ENCODE measurements at places on chromosomes 4 and X.
A peak's percentile ranks its signal among the peaks of the same experiment; 100 is the strongest.

DNA sequence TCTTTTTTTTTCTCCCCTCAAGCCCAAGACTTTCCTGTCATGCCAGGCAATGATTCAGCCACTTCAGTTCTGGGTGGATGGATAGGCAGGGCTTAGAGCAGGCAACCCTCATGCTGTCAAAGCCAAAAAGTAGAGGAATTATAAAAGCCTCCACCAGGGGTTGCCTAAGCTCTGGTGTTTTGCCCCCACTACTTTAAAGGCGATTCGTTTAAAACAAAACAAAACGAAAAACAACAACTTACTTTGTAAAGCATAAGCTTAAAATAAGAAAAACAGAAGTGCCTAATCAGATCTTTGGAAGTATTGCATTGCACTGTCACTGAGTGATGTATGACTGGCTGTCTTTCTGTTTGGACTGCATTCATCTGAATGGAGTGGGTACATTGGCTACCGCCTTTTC is 5.3 kb upstream of the IDS start:
- peak; percentile 20 for DNase-seq

- DNase-seq, result no peak
These were observed 14.8 kb downstream of the SOWAHB start for GRCh38 chr4:76883147-76883546.

DNA sequence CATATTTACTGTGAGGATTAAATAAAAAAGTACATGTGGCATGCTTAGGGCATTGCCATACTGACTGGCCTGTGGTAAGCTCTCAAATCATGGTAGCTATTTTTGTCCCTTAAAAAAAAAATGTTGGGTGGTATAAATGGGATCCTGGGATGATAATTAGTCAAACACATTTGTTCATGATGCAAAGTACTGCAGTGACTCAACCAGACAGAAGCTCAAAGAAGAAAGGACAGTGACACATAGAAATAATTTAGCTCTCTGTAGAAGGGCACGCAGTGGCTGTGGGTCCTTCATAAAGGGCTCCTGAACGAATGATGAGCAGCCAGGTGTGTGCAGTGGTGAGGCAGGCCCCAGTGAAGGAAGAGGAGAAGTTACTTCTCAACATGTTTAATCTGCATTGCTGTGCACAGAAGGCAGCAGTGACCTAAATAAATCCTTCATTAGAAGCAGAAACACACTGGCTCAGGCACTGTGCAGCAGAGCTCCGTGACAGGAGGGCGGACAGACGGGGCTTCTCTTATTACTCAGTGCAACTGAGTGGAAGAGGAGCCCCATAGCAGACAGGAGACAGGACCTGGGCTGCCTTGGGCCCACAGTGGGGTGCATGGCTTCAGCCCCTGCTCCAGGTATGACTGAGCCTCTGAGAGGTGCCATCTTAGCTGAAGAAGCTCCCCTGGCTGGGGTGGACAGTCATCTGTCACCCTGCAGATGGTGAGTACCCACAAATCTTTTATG is 20.3 kb downstream of the HS3ST1 start:
- DNase-seq, result no peak

GRCh38 chr4:178142724-178143123 is 700.5 kb upstream of the AGA start:
- DNase-seq, result no peak

- DNase-seq, result no peak
These were observed 109.6 kb downstream of the SHROOM4 start for GRCh38 chrX:50704360-50704759.

GRCh38 chr4:42515156-42515884 is 118.0 kb downstream of the SHISA3 start:
- no peak for DNase-seq

- no peak for DNase-seq
These were observed 40.5 kb upstream of the RELL1 start for GRCh38 chr4:37726666-37727065.

DNA sequence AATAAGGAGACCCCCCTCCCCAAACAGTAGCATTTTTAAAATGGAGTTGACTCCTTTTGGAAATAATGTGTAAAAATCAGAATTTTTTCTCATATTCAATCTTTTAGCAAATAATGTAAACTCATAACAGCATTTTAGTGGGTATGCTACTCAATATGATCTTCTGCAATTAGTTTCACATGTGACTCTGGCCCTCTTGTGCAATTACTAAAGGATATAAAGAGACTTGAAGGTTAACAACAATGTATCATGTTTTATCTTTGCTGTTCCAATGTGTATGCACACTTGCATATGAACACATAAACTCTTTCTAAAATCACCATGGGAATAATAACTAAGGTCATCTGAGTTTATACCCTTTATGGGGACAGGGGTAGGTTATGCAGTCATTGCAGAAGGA is 39.9 kb upstream of the RXFP1 start:
- DNase-seq, result no peak

DNA sequence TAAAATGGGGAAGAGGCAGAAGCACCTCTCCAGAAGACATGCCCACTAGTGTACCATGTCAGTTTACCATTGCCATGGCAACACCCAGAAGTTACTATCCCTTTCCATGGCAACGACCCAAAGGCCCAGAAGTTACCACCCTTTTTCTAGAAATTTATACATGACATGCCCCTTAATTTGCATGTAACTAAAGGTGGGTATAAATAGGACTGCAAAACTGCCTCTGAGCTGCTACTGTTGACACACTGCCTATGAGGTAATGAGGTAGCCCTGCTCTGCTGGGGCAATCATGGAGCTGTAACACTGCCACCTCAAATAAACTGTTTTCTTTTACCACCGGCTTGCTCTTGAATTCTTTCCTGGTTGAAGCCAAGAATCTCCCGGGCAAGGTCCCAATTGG is 13.9 kb upstream of the BEX4 start:
- no peak for DNase-seq

- no peak for DNase-seq
These were observed 35.4 kb upstream of the HPSE start for GRCh38 chr4:83369831-83370639.

GRCh38 chr4:109979920-109980717 is 67.4 kb downstream of the EGF start:
- DNase-seq, result no peak

- no peak for DNase-seq
These were observed 130.1 kb downstream of the PDE5A start for GRCh38 chr4:119498527-119498926.

GRCh38 chrX:41329101-41329500 is 4.9 kb upstream of the DDX3X start:
- DNase-seq, result no peak

- DNase-seq, result peak; percentile 90
These were observed at the start of gene DGKQ for GRCh38 chr4:973431-974397. Gene DGKQ, minus strand, starts transcription at chr4:973569. Its CDS starts 87 bp downstream, at chr4:973482.

GRCh38 chr4:16914208-16914607 is 15.8 kb upstream of the LDB2 start:
- no peak for DNase-seq

DNA sequence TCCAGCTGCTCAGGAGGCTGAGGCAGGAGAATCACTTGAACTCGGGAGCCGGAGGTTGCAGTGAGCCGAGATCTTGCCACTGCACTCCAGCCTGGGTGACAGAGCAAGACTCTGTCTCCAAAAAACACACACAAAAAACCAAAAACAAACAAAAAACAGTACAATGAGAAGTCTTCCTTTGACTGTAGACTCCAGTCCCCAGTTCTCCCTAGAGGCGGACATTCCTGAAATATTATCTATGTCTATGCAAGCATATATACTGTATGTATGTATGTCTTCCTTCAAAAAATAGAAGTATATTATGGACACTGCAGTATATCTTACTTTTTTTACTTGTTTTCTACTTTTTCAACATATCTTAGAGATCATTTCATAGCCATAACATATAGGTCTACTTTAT is 10.2 kb upstream of the FGF2 start:
- DNase-seq, result no peak

DNA sequence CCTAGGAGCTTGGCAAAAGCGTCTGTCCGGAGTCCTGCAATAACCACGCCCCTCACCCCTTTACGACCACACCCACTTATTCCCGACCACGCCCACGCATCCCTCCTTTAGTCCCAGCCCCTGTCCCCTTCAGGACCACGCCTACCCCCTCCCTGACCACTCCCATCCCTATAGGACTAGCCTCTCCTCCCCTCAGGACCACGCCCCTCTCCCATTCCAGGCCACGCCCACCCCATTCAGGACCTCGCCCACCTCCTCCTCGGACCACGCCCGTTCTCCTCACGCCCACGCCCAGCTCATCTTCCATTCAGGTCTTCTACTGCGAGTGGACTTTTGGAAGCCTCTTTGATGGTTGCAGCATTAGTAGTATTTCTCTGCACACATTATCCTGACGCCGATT is 131.2 kb upstream of the STX18 start:
- DNase-seq, result no peak

GRCh38 chrX:13398839-13399238 is 79.0 kb upstream of the ATXN3L start:
- no peak for DNase-seq

GRCh38 chr4:59238212-59238611 is 1961.9 kb upstream of the ADGRL3 start:
- DNase-seq, result no peak

GRCh38 chrX:154431341-154431740 is 2.9 kb downstream of the ATP6AP1 start:
- DNase-seq, result no peak

GRCh38 chr4:6695660-6696610 is 2.3 kb downstream of the S100P start:
- peak; percentile 76 for DNase-seq

- no peak for DNase-seq
These were observed 23.4 kb downstream of the WDR1 start for GRCh38 chr4:10093271-10093621.

- no peak for DNase-seq
These were observed 283.9 kb downstream of the ANKRD50 start for GRCh38 chr4:124428648-124429047.

DNA sequence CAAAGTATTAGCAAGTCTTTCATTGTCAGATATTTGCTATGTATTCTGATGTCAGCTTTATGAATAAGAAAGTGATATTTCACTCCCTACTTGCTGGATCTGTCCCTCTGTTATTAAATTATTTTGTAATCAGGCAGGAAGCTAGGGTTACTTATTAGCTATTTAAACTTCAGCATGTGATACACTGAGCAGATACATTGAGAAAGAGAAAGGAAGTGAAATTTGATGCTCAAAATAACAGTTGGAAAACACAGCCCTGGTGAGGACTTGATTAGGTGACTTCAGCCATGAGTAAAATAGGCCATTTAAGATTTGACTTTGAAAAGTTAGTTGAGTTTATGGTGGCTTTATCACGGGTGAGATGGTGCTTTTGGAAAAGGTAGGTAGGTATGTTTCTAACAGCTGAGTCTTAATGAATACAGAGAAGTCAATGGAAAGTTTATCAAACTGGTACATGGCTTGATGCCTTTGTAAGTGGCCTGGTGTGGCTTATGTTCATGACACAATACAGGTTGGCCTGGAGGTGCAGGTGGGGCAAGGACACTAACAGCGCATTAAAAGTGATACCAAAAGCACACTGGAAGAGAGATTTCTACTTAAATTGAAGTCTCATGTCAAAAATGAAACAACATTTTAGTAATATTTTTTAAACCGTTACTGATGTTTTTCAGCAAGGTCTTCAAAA is 321.2 kb upstream of the SPOCK3 start:
- DNase-seq, result no peak

- DNase-seq, result no peak
These were observed 284.6 kb upstream of the GATB start for GRCh38 chr4:152045449-152045806.

DNA sequence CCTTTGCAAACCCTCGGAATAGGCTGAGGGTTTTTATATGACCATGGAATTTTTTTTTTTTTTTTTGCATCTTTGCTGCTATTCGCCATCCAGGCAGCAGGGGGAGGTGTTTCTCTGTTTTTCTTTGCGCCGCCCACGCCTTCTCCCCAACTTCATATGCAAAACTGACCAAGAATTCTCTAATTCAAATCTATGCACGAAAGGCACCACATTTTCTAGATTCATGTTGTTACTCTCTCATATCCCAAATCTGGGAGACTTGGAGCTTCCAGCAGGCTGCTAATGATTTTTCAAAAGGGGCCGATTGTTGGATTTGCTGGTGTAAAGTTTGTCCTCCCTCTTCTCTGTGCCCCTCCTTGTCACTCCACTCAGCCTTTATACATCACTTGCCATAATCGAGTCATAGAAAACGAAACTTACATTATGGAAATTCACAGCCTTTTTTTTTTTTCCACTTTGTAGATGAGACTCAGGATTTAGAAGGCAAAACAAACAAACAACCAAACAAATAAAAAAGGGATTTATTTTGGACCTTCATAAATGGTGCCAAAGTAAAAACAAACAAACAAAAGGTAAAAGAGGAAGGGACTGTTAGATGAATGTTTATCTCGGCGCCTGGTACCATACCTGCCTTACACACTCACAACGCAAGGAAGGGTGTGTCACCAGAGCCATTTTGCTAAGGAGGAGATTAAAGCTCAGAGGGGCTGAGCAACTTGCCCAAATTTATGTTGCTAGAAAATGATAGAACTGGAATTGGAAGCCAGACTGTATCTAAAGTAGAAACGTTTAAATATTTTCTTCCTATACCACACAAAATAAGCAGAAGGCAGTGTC is 29.3 kb upstream of the BOD1L1 start:
- peak; percentile 57 for DNase-seq

GRCh38 chrX:133746593-133746992 is 238.8 kb downstream of the GPC3 start:
- DNase-seq, result no peak

DNA sequence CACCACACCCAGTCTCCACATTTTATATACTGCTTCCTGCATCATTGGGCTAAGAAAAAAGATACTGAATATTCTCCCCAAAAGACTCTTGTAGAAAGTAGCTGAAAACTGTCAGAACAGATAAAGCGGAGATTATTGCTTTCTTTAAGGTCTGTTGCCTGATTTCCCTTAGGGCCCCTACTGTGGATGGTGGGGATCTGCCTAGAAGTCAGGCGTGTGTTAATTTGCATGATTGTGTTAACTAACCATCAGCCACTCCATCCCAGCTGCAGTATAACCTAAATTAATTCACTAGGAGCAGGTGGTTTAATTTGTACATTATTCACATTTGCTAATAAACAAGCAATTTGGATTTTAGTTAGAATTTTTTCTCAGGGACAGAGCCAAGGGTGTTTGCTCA is 360.3 kb downstream of the FBXW7 start:
- DNase-seq, result no peak

DNA sequence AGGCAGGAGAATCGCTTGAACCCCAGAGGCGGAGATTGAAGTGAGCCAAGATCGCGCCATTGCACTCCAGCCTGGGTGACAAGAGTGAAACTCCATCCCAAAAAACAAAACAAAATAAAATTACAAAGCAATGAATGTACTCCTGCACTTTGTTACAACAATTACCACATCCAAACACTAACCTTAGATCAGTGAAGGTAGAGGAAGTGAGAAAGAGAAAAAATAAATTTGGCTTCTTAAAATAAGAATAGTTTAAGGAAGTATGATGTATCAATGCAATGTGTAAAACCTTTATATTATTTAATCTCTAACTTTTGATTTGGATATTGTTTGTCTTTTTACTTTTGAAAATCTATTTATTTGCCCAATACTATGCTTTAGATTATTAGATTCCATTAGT is 21.7 kb upstream of the CSN1S1 start:
- DNase-seq, result no peak

- DNase-seq, result no peak
These were observed 117.1 kb upstream of the DKK2 start for GRCh38 chr4:107153228-107153627.

GRCh38 chr4:87975466-87975865 is at the start of gene SPP1:
Gene SPP1, plus strand, starts transcription at chr4:87975714. Its CDS starts 1,182 bp downstream, at chr4:87976896.
- no peak for DNase-seq

- no peak for DNase-seq
These were observed 161.4 kb upstream of the HS3ST1 start for GRCh38 chr4:11590132-11590531.

GRCh38 chr4:1130316-1131186 is 17.2 kb upstream of the RNF212 start:
- peak; percentile 80 for DNase-seq

GRCh38 chr4:128275346-128275745 is 12.3 kb downstream of the PGRMC2 start:
- no peak for DNase-seq

Measured in CD4-positive, alpha-beta T cell treated with Interleukin-15 for 4 hours (primary cell).